ENCODE measurements at places on chromosomes 4 and X.
A peak's percentile ranks its signal among the peaks of the same experiment; 100 is the strongest.

GRCh38 chrX:31279359-31279758, 207.5 kb upstream of the FTHL17 start:
- no peak for DNase-seq

DNA sequence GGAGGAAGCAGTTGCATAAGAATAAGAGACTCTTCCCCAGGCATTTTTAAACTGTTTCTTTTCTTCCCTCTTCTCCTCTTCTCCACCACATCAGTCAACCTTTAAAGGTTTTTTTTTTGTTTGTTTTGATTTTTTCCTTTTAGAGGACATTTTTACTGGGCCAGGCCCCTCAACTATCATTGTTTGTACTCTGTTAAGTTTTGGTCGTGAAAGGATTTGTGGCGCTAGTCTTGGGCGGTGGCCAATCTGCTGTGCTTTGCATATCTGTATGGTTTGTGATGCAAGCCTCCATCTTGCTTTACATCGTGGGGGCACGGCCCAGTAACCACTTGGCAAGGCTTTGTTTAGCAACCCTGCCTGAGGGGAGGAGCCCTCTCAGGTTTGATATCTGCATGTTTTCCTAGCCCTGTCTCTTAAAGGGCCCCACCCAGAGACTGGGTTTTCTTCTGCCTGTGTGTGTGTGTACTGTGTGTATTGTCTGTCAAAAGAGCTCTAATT, 101.9 kb upstream of the SLITRK2 start:
- DNase-seq: no peak

- DNase-seq: peak; percentile 2
These were observed 226.4 kb downstream of the MAGEB5 start for GRCh38 chrX:26442340-26442739.

GRCh38 chr4:169259271-169259670, 11.5 kb downstream of the SH3RF1 start:
- DNase-seq: peak; percentile 68

DNA sequence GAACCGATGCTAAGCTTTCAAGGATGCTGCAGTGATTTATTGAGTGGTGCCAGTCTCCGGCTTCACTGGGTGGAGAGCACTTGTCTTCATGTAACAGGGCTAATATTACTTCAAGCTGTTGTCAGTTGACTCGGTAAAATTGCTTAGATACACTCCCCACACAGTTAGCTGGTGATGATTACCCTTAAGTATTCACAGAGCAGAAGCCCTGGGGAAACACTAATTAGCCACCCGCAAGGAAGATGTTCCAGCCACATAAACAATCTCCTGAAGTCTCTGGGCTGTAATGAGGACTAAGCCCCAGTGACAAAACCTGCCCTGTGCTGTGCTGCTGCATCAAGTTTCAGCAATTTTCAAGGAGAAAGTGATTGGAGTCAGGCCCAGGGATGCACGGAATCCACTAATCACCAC, 37.3 kb upstream of the GK2 start:
- DNase-seq: no peak

DNA sequence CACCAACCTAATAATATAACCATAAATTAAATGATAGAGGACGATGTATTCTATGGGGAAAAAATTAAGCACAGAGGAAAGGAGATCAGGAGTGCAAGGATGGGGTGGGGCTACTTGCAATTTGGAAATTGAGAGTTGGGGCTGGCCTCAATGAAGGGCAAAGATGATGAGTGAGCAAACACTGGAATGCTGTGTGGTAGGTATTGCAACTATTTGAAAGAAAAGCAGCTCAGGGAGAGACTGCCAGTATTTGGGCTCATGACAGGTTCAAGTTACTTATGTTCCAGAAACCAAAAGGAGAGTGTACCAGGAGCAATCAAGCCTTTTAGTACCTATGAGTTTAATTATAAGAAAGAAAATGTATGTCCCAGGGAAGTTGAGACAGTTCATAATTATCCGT, 47.4 kb downstream of the ASIC5 start:
- DNase-seq: no peak

GRCh38 chr4:73152893-73153292, 83.4 kb upstream of the COX18 start:
- no peak for DNase-seq

DNA sequence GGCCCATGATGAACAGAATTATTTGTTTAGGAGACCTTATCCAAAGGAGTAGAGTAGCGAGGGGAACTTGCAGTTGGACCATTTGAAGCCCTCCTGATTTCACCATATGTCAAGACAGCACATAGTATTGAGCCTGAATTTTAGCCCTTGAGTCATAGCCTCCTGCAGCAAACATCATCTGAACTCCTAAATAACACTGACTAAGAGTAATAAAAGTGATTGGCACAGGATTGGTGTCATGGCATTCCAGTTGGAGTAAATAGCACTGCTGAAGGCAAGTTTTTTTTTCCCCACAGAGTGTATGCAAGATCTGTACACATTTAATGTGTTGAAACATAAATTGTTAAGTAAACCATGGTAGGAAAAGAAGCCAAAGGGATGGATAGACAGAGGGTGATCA, 89.0 kb downstream of the COMMD8 start:
- no peak for DNase-seq

DNA sequence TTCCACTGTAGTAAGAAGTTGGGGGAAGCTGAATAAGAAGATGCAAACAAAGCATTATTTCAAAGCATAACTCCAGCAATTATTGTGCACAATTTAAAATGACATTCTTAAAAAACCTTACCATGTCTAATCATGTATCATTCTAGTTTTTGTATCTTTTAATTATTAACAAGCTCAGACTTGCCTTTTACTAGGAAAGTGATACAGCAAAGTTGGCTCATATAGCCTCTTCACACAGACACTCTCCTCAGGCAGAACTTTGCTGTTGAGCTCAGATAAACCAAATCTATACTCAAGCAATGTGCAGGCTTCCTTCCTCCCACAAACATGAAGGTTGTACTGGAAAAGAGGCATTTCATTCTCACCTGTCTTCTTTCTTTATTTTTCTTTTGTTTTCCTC, 358.7 kb upstream of the EMCN start:
- DNase-seq: no peak

- no peak for DNase-seq
These were observed 13.3 kb upstream of the PITX2 start for GRCh38 chr4:110636171-110636679.

DNA sequence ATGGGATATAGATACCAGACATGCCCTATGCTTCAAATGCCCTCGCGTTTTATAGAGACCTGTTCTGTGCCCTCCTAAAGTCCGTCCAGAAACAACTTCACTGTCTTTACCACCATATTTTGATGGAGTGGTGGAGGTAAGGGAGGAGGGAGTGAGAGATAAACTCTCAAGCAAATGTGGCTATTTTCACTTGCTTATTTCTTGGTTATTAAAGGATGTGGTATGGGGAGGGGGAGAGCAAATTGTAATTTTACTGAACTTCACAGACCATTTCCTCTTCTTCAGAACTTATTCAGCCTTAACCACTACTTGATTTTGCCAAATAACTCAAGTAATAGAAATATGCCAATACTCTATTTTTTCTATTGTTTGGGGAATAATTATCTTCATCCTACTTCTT, 31.5 kb downstream of the GPR174 start:
- DNase-seq: no peak

GRCh38 chrX:9598344-9598743, 133.5 kb downstream of the TBL1X start:
- no peak for DNase-seq

DNA sequence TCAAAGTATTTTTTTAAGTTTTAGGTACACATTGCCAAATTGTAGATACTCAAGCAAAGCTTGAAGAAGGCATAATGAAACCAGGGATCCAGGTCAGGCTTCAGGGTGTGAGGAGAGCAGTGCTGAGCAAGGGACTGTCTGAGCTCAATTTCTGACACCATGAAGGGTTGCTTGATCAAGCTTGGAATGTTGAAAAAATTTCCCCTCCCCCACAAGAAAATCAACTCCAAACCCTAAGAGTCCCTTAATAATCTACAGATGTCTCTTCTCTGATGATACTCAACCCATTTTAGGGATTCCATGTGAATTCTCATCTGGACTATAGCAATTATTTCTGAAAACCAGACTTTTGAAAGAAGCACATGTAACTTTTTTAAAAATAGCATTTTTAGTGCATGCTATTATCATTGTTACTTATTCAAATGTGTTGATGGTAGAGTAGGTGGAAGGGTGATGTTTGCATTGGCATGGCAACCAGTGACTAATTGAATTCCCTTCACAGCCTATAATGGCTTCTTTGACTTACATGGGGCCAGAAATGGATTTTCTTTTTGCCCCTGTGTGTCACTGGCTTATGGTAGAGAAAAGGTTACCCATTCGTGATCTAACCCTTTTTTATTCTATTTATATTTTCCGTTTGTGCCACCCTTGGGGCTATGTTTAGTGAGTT, 252.0 kb downstream of the FBXW7 start:
- DNase-seq: no peak

DNA sequence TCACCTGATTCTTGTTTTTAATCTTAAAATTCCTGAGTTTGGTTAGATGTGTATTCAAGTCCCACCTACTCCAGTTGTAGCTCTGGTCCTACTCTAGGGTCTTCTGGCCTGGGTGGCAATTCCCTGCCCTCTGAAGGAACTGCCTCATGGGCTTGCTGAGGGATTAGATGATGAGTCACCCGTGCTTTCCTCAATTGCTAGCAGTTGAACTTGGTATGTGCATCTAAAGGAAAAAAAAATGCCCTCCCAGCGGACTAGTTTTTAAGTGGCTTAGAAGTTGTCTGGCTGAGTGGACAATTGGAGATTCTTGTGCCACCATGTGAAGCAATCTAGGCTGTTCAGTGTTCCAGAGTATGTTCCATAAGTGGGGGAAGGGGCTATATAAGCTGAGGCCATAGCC, 127.0 kb downstream of the CCNG2 start:
- no peak for DNase-seq

- DNase-seq: peak; percentile 58
These were observed 346.6 kb downstream of the CENPC start for GRCh38 chr4:67198727-67199126.

Measured in NCI-H1694 treated with DMSO at 0.1 percent for 48 hours (cell line).